BJ (cell line): ENCODE measurements at places on chromosomes 1 and 21.

DNA sequence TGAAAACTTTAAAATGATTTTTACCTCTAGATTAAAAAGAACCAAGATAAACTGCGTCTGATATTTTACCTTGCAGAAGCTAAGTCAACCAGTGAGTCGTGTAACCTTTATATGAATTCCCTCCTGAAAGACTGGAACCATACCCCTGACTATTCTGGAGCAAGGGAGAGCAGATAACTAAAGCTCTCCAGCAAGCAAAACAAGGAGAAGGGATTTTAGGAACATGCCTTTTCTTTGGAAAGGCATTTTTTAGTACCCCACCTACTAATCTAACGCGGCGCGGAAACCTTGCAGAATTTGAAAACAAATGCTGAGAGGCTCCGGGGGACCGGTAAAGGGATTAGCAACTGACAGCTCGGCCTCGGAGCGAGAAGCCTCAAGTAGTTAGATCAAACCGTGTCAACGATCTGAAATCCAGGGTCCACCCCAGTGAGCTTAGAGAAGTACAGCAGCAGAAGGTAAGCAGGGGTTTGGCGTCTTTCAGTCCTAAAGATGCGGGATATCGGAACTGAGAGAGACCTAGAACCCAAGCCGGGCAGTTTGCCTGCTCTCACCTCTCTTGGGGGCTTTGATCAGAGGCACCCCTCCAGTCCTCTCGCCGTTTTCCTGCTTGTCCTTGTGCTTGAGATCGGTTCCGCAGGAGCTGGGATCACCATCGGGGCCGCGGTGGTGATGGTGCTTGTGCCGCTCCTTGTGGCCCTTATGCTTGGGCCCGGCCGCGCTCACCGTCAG is 954 bp downstream of the RSBN1 start:
- no peak for DNase-seq

GRCh38 chr21:38175306-38175705 is 81.5 kb upstream of the KCNJ15 start:
- DNase-seq: no peak

DNA sequence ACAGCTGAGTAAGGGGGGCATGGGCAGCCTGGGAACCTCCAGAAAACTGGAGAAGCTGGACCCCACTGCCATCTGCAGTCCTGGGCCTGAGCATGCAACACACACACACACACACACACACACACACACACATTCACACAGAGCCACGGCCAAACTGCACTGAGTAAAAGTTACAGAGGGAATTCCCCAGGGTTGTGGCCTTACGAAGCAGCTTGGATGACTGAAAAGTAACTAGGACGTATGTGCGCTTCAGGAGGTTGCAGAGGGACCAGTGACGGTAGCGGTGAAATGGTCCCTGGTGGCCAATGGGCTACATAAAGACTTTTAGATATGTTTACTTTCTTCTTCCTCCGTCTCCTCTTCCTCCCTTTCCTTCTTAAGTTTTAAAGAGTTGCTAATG is 232.5 kb upstream of the TMEM51 start:
- no peak for DNase-seq

DNA sequence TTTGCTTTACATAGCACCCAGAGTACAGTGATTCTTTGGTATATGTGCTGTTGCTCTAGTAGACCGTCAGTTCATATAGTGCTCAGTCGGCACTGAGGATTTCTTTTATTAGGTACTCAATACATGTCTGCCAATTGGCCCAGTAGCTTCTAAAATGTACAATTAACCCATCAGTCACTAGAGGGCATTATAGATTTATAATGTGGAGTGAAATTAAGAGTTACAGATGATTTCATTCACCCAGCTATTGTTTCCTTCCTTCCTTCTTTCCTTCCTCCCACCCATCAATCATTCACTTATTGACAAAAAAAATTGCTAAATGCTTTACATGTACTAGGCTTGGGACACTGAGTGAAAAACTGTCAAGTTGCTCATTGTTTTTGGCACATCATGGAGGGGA is 263.6 kb upstream of the USP24 start:
- no peak for DNase-seq

- DNase-seq: no peak
Observed at GRCh38 chr1:15031251-15031933, 122.2 kb upstream of the TMEM51 start.
